Hematopoietic multipotent progenitor cell treated with erythropoietin and hydrocortisone succinate and interleukin-3 and kit ligand, for 8 days (in vitro differentiated cells): ENCODE measurements at places on chromosomes 1 and 21.
A peak's percentile ranks its signal among the peaks of the same experiment; 100 is the strongest.

DNA sequence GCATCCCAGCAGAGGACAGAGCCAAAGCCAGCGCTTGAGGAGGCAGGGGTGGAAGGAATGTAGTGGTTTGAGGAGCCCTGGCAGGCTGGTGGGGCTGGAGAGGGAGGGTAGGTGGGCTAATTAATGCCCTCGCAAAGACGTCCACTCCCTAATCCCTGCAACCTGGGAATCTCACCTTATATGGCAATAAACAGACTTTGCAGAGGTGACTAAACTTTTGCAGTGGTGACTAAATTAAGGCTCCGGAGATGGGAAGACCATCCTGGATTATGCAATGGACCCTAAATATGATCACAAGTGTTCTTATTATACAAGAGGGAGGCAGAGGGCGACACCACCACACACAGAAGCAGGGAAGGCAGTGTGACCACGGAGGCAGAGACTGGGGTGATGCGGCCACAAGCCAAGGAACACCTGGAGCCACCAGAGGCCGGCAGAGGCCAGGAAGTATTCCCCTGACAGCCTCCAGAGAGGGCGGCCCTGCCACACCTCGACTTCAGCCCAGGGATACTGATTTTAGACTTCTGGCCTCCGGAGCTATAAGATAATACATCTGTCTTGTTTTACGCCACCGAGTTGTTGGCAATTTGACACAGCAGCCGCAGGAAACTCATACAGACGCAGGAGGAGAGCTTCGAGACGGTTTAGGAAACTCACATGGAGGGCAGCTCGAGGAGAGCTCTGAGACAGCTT lies 23.1 kb upstream of the NPPB start:
- DNase-seq, result peak; percentile 44

GRCh38 chr21:41779659-41780058 lies 12.8 kb upstream of the RIPK4 start:
- no peak for DNase-seq

DNA sequence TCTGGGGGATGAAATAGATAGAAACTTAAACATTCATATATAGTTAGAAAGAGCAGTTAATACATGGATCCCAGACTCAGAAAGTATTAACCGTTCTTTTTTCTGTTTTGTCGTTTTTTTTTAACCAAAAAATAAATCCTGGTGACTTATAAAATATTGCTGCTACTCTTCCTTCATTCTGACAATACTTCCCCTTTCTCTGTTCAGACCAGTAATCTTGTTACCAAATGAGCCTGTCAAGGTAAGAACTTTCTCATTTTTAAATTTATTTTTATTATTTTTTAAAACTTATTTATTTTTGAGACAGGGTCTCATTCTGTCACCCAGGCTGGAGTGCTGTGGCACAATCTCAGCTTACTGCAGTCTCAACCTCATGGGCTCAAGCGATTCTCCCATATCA lies 13.7 kb downstream of the PTPN22 start:
- DNase-seq, result no peak

DNA sequence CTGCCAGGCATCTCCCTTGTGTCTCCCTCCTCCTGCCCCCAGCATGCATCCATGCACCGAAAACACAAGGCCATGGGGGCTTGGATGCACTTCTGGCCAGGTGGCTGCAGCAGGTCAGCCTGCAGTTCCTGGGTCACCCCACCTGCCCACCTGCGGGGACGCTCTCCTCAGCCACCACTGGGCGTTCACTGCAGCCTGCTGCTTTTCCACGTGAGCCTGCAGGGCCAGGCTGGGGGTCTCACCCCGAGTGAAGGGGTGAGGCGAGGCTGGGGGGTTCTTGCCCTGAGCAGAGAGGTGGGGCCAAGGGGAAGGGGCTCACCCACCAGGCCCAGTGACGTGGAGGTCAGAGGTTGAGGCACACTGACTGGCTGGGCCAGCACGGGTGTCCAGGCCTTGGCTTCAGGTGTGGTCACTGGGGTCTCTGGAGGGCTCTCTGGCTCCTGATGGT lies 64.6 kb downstream of the WNT9A start:
- DNase-seq, result no peak

DNA sequence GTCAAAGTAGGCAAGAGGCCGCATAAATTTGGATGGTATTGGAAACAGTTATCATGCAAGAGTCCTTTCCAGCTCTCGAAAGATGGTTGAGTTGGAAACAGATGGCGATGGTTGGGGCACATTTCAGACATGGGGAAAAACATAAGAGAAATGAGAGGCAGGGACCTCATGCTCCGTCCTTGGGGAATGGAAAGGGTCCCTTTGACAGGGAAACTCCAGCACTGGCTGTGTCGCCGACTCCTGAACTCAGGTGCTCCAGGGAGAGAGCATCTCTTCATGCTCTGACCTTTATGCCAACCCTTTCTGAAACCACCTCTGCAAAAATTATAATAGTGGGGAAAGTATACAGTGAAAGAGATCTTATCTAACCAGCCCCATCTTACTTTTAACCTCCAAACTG lies 36.8 kb upstream of the COL6A2 start:
- no peak for DNase-seq

GRCh38 chr1:117093870-117094621 lies 27.5 kb downstream of the TRIM45 start:
- peak; percentile 52 for DNase-seq

DNA sequence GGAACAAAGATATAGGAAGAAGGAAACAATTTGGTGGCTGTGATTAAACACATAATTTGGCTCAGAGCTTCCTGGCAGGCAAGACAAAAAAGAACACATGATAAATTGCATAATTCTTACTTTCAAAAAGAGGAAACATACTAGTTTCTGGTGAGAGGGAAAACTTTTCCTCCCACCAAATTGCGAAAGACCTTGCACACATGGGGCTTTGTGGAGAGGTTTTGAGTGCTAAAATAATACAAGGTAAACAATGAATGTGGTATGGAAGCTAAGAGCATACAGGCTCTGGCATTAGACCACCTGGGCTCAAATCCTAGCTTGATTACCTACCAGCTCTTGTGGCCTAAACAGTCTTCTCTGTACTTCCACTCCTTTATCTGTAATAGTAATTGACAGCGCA lies 140.2 kb upstream of the HOOK1 start:
- DNase-seq, result peak; percentile 8

- no peak for DNase-seq
Observed at GRCh38 chr1:41955461-41956159, 36.9 kb upstream of the HIVEP3 start.

- no peak for DNase-seq
Observed at GRCh38 chr1:163006051-163006834, 62.9 kb upstream of the RGS4 start.

GRCh38 chr1:78004719-78005447 lies at the start of gene DNAJB4:
Gene DNAJB4 (plus strand): TSS chr1:78004939. CDS start chr1:78005111, 172 bp downstream.
- DNase-seq, result peak; percentile 99

- DNase-seq, result peak; percentile 4
Observed at GRCh38 chr21:26717146-26717739, 128.0 kb downstream of the ADAMTS1 start.

GRCh38 chr21:39319251-39319756 lies 5.9 kb upstream of the BRWD1 start:
- no peak for DNase-seq

- no peak for DNase-seq
Observed at GRCh38 chr1:198584163-198584562, 43.7 kb upstream of the ATP6V1G3 start.

DNA sequence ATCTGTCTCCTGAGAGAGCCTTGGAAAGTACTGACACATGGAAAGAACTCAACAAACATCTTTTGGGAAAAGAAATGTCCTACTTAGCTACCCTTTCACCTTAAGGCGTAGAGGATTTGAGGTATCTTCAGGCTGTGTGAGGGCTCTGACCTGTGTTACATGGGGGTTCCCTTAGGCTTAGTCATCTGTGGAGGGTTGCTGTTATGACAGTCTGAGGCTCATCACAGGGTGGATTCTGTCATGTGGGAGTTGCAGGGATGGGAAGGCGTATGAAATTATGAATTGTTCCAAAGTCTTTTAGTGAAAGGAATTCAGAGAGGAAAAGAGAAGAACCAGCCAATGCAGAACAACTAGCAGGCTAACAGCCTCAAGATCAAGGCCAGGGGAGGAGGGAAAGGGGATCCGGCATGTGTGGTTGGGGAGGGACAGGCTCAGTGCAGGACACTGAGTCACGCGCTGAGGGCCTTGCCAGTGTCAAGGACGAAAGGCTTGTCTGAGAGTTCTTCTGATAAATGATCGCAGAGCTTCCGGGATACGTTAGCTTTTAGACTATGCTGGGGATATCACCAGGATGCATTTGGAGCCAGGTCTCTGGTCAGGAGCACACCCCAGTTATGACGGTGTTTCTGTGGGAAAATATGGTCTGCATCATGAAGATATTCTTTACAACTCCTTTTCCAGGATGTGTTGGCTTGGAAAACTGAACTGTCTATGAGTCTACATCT lies 24.6 kb upstream of the PLA2G2C start:
- no peak for DNase-seq

DNA sequence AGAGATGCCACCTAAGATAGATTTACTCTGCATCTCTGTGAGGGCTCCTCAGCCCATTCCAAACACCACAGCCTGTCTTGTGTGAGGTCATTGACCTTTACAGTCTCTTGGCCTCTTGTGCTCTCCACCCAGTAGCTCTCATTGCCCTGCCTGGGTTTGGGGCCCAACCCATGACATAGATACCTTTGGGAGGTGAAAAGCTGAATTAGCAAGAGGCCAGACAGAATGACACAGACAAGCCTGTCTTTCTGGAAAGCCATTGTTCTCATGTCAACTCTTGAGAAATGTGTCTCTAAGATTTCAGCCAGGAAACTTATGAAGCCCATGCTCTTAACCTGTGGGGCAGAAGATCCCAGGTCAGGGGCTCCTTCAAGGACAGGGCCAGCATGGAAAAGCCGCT lies 18.4 kb upstream of the F3 start:
- DNase-seq, result no peak

GRCh38 chr1:229342656-229343569 lies at the start of gene CCSAP:
Gene CCSAP (minus strand): TSS chr1:229343047. CDS start chr1:229342465, 582 bp downstream.
- DNase-seq, result peak; percentile 42

GRCh38 chr1:110508028-110508940 lies 10.7 kb downstream of the KCNA10 start:
- no peak for DNase-seq

DNA sequence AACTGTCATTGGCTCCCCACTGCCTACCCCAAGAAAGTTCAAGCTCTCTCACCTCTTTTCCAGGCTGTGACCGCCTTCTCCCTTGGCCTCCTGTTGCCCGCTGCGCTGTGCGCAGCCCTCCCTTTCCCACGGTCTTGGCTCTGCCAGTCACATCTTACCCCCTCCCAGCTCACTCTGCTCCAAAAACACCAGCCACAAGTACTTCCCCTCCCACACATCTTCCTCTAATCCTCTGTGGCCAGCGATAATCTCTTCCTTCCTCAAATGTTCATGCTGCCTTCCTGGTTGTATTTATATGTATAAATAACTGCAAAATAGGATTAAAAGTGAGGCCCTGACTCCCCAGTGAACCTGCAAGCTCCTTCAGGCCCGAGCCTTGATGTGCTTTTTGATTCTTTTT lies 81.8 kb downstream of the AJAP1 start:
- DNase-seq, result peak; percentile 3

GRCh38 chr1:117026361-117026760 lies 24.8 kb downstream of the CD101 start:
- DNase-seq, result no peak

- no peak for DNase-seq
Observed at GRCh38 chr1:233998891-233999290, 94.4 kb downstream of the SLC35F3 start.
